ENCODE measurements at places on chromosomes 3 and 15. TPM values are rescaled to one million over a fixed set of nuclear protein-coding genes. Genes with fewer than 3 reads are reported as not detected.

DNA sequence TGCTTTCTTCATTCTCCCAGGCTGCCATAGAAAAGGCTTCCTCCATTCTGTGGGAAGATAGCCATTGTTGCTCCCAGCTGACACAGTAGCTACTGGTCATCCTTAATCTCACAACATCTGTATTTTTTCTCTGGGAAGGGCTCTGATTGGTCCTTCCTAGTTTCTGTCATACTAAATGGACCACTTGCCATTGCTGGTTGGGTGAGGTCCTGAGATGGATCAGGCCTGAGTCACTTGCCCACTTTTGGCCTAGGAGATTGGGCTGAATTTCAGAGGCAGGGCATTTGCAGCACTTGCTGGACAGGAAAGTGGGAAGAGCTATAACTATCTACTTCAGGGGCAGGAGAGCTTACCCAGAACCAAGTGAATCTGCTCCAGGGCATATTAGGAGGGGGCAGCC lies 106.5 kb upstream of the PROK2 start:
- DNase-seq = no peak

GRCh38 chr15:39511916-39512260 lies 69.0 kb upstream of the THBS1 start:
- DNase-seq = no peak

DNA sequence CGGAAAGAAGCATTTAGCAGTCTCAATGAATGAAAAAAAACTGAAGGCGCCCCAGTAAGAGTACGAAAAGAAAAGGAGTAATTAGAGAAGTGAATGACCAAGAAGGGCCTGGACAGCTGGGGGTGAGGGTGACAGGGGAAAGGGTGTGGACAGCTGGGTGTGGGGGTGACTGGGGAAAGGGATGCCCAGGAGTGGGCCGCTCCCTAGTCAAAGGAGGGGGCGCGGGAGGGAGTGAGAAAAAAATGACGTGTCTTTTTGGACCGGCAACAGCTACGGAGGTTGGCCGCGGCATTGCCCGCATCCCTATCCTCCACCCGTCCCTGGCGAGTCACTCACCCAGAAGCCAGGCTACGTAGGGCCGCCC lies 274 bp upstream of the ZCWPW2 start:
- DNase-seq = no peak

GRCh38 chr3:190972840-190973270 lies 110.4 kb upstream of the GMNC start:
- no peak for DNase-seq

- no peak for DNase-seq
Observed at GRCh38 chr3:152156880-152157279, 111.8 kb upstream of the MBNL1 start.

The ZNF662 gene
- 19.5 TPM for total RNA-seq

The SEMA3F gene
- not detected for total RNA-seq

GRCh38 chr3:171001957-171002694 lies 24.4 kb downstream of the SLC2A2 start:
- DNase-seq = no peak

DNA sequence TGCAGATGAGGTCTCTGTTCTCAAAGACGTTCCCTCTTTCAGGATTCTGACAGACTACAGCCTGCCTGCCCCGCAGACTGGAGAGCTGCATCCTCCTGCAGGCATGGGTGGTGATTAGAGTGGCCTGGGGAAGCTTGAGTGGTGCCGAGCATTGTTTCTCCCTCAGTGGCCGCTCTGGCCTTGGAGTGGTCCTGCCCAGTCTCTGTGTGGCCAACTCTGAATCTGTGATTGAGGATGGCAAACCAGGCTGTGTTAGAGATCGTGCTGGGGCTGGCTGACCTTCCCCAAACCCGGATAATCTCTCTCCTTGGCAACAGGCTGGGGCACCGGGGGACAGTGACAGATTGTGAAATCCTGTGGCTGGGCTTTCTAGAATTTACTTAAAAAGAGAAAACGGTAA lies 11.0 kb upstream of the ADCY5 start:
- DNase-seq = no peak

DNA sequence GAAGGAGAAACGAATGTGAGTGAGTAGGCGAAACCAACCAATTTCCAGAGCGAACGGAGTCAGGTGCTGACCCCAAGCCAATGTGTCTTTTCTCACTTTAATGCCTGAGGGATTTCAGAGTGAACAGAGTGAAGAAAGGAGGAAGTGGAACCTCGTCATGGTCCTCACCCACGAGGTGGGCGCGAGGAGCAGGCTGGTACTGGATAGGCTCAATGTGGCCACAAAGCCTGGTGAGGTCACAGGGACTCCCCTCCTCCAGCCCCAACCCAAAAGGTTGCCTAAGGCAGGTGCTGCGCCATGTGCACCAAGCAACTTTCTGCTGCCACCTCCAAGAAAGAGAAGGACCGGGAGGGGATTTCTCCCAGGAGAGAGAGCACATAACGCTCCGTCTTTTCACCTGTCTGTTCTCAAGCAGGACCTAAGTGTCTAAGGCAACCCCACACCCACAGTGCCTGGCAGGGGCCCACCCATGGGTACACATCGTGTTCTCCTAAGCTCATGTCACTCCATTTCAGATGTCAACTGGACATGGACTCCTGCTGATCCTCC lies 3.8 kb downstream of the NRROS start:
- DNase-seq = no peak

The ADAMTS9 gene
- total RNA-seq = not detected

DNA sequence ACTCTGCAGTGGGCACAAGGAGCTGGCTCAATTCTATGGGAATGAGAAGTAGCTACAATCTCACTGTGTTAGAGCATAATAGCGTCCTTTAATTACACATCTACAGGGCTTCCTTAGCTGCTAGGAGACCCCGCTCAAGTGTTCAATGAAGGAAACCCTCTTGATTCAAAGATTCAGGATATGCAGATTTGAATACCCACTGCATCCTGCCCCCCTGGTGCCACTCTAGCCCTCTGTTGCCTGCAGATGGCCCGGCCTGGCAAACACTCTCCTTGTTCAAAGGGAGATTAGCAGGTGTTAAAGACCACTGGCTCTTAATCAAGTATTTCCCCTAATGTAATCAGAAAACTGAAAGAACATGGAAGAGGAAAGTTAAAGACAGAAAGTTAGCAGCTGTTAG lies 356.6 kb downstream of the VGLL3 start:
- no peak for DNase-seq

DNA sequence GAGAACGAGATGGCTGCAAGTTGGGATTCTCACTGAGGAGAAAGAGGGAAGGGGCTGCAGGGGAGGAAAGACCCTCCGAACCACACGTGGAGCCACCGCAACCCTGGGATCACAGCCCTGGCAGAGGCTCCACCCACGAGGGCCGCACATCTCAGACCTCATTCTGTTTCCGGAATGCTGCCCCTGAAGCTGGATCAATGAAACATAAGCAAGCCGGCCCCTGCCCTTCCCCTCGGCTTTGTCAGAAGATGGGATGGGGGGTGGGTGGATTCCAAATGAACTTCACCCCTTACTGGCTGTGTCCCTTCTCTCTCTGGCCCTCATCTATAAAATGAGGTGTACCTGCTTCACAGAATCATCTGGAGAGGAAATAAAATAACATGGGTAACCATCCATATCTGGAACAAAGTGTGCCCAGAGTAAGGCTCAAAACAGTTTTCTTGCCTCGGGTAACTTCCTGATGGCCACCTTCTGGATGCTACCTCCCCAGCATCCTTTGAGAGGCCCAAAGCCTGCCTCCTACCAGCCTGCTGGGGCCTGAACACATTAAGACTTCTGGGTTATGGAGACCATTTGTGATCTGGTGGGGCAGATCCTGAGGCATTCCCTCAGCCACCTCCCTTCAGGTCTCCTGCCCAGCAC lies 4.6 kb upstream of the CCDC9B start:
- DNase-seq = no peak

The PDE8A gene
- total RNA-seq = 24.7 TPM

The SLC28A1 gene
- not detected for total RNA-seq

DNA sequence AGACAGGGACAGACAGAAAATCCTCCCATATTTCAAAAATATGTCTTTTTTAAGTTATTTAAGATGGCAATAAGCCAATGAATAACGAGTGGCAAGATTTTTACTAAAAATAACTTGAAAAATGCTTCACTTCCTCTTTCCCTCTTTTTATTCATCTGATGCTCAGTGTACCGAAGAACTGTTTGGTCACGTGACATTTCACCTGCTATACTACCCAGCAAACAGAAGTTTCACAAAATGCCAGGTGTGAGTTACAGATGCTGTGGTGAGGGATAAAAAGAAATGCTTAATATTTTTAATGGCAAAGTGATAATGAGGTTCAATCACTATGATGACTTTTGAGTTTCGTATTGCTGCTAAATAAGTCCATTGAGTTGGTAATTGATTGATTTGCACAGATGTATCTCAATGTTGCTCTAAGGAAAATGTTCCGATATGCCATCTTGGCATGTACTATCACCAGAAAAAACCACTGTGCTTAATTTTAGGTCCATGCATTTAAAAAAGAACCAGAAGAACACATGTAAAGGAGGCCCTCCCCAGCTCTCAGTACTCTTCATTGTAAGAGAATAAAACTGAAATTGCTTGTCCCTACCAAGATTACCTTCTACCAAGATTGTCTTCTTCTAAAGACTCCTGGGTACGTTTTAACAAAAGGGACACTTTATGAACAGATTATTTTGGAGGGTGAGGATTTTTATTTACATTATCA lies 26.0 kb upstream of the SEC62 start:
- DNase-seq = no peak

DNA sequence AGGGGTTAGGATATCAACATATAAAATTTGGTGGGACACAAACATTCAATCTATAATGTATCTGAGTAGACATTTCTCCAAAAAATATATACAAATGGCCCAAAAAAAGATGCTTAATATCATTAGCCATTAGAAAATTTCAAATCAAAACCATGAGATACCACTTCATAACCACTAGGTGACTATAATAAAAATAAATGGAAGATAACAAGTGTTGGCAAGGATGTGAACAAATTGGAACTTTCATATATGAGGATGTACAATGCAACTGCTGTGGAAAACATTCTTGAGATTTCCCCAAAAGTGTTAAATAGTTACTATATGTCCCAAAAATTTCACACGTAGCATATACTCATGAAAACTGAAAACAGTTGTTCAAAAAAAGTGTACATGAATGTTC lies 36.5 kb upstream of the WNT7A start:
- no peak for DNase-seq

The PXK gene
- total RNA-seq = 24.1 TPM

- DNase-seq = no peak
Observed at GRCh38 chr15:61811952-61812351, 248.3 kb downstream of the VPS13C start.

The GOLGA8G gene
- total RNA-seq = not detected

The ITGB5 gene
- total RNA-seq = 1.4 TPM

The PKM gene
- 285 TPM for total RNA-seq

- DNase-seq = no peak
Observed at GRCh38 chr15:72271895-72272212, 500 bp downstream of the PARP6 start.

- no peak for DNase-seq
Observed at GRCh38 chr3:44893097-44893496, 18.7 kb downstream of the TGM4 start.

DNA sequence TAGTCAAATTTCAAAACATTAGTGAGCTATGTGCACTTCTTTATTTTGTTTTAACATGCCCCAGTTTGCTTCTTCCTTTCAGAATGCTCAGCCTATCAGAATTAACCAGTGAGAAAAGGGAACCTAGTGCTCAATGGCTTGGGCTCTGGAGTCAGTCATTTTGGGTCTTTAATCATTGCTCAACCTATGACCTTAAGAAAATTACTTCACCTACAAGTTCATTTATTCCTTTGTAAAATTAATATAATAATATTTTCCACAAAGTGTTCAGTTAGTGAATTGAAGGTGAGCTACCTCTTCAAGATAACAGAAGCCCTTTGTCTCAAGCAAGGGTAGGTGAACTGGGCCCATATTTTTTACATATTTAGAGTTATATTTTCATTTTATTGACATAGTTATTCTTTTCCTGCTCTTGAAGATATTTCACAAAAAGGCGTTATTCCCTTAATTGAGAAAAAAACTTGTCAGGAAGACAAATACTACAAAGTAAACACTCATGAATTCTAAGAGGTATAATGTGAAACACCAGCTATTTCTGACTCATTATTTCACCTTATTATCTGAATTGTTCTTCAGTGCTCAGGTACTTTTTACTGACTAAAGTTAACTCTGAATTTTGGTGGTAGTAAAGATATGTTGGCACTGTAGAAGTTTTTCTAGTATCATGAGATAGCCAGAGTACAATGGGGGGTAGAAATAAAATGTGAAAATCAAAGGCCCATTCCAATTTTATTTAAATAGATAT lies 415.5 kb downstream of the NAALADL2 start:
- no peak for DNase-seq

GRCh38 chr3:71466483-71466882 lies 117.0 kb downstream of the FOXP1 start:
- DNase-seq = no peak

GRCh38 chr3:170528726-170529125 lies 57.1 kb downstream of the SLC7A14 start:
- no peak for DNase-seq

DNA sequence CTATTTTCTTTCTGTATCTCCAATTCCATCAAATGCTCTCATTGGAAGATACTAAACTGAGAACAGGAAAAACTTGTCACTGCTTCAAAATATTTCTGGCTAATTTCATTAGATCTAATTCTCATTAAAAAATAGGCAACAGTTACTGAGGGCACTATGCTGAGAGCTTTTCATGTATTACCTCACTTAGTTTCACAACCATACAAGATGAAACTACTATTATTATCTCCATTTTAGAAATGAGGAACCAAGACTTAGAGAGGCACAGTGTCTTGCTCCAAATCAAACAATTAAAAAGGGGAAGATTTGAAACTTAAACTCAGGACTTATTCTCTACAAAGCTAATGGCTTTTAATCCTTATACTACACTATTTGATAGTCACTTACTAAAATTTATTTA lies 7.2 kb upstream of the OTOL1 start:
- DNase-seq = no peak

The LRRC15 gene
- total RNA-seq = not detected

GRCh38 chr3:119800844-119801243 lies 18.9 kb downstream of the NR1I2 start:
- DNase-seq = no peak

The CCR4 gene
- 0.16 TPM for total RNA-seq

DNA sequence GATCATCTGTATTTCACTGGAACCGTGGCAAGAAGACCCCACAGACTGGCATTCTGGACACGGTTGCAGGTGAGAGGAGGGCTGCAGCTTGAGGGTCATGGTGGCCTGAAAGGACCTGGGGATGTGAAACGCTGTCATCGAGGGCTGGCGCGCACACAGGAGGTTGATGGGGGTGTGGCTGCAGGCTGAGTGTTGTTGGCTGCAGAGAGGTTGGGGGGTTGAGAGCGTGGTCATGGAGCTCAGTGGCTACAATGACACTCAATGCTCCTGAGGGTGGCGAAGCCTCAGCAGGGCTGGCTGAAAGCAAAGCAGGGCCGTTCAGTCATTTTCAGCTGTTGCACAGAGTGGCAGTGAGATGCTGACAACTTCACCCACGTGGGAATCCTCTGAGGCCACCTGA lies 21.0 kb downstream of the CPN2 start:
- no peak for DNase-seq

The TRIM59 gene
- total RNA-seq = 14.2 TPM

- DNase-seq = no peak
Observed at GRCh38 chr15:90710436-90711027, 6.6 kb upstream of the BLM start.

Measured in naive thymus-derived CD8-positive, alpha-beta T cell (primary cell).